ENCODE measurements at places on chromosomes 2 and 18. TPM values are rescaled to one million over a fixed set of nuclear protein-coding genes. Genes with fewer than 3 reads are reported as not detected.

DNA sequence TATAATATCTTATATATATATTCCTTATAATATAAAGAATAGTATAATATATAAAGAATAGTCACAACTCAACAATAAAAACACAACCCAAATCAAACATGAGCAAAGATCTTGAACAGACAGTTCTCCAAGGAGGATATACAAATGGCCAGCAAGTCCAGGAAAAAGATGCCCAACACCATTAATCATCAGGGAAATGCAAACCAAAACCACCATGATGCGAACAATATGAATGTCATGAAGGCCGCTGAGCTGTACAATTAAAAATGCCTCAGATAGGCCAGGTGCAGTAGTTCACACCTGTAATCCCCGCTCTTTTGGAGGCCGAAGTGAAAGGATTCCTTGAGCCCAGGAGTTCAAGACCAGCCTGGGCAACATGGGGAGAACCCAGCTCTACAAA is 58.9 kb downstream of the SLC35F5 start:
- no peak overlapping the region for H3K27ac ChIP-seq
- H3K4me1 ChIP-seq: no peaks in the 10 kb centered on the region
- H3K4me3 ChIP-seq: no peak overlapping the region
- no peak for DNase-seq
- H3K36me3 ChIP-seq: no peaks in the 10 kb centered on the region
- H3K27me3 ChIP-seq: no peaks in the 10 kb centered on the region

DNA sequence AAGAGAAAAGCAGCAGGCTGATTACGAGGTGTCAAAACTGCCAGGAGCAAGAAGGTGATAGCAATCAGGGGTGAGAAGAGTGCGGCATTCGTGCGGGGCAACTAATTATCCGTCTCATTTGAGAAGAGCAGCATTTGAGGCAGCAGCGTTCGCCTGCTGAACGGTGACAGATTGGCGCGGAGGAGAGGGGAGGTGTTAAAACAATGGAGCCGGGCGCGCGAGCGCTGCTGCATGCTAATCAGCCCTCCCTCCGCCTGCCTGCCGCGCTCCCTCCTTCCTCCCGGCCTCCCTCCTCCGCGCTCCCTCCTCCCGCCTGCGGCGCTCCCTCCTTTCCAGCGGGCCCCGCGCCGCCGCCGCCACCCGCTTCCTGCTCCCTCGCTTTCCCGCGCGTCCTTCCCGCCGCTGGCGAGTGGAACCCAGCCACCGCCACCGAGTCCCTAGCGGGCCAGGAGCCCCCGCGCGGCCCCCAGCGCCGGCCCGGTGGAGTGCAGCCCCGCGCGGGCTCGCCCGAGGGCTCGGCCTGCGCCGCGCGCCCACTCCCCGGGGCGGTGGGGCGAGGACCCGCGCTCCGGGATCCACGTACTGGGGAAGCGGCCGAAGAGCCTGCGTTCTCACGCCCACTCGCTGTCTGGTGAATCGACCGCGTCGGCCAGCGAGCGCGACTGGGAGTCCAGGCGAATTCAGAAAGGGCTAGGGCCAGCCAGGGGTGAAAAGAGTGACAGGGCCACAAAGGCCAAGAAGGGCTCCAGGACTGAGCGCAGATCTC is 69.5 kb upstream of the PSMD14 start:
- DNase-seq: no peak
- H3K27ac ChIP-seq: peak overlapping the region; percentile 35
- no peaks in the 10 kb centered on the region for H3K27me3 ChIP-seq
- no peaks in the 10 kb centered on the region for H3K36me3 ChIP-seq
- no peaks in the 10 kb centered on the region for H3K4me1 ChIP-seq
- peak overlapping the region; percentile 44 for H3K4me3 ChIP-seq

DNA sequence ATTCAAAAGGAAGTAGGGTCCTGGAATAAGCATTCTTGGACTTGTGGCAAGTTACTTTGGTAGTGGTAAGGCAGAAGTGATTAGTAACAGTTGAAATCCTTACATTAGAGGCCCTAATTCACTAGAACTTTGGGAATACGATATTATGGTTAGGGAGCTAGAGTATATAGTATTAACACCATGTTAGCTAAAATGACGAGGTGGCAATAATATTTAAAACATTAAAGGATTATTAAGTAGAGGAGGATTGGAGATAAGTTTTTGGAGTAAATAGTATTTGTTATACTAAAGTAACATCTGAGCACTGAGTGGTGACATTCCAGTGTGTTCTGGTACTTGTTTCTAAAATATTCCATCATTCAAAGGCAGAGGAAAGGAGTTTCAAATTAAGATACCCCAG is 91.0 kb downstream of the AGPS start:
- H3K4me1 ChIP-seq: no peaks in the 10 kb centered on the region
- no peaks in the 10 kb centered on the region for H3K27me3 ChIP-seq
- no peak for DNase-seq
- no peaks in the 10 kb centered on the region for H3K36me3 ChIP-seq
- H3K27ac ChIP-seq: no peak overlapping the region

SCYGR4 gene
- not detected for total RNA-seq

DNA sequence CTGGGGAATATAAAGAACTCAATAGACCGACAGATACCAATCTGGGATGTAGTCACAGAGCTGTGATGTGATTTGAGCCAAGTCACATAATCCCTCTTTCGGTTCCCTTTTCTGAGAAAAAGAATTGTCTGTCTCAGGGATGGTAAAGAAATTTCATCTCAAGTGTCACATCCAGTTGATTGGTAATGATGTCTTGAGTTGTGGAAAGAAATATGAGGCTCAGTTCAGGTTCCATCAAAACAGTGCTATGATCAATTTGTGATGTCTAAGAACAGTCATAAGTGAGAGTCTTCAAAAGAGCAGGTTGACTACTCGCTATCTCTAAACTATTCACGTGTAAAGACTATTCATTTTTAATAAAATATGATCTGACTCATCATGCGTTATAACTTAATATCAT is 223.3 kb downstream of the METTL4 start:
- H3K27ac ChIP-seq: no peak overlapping the region
- no peaks in the 10 kb centered on the region for H3K36me3 ChIP-seq
- no peak for DNase-seq
- H3K27me3 ChIP-seq: no peaks in the 10 kb centered on the region
- no peaks in the 10 kb centered on the region for H3K4me1 ChIP-seq

DNA sequence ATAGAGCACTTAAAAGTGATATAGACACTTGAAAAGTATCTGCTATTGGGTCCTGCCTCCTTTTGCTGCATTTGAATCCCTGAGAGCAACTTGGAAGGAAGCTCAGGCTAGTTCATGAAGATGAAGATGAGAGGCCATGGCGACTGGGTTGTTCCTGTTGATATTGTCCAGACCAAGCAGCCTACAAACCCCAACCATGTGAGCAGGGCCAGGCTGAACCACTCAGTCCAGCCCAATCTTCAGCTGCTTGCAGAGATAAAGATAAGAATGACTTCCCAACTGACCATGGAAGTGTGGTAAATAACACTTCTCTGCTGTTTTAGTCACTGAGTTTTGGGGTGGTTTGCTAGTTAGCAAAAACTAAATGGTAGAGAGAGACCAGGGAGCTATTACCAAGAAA is 417.6 kb downstream of the SOX11 start:
- H3K4me1 ChIP-seq: no peaks in the 10 kb centered on the region
- no peak overlapping the region for H3K27ac ChIP-seq
- DNase-seq: no peak
- H3K36me3 ChIP-seq: no peaks in the 10 kb centered on the region

CYP27A1 gene
- total RNA-seq: 25.6 TPM

SNED1 gene
- 35.2 TPM for total RNA-seq

DNA sequence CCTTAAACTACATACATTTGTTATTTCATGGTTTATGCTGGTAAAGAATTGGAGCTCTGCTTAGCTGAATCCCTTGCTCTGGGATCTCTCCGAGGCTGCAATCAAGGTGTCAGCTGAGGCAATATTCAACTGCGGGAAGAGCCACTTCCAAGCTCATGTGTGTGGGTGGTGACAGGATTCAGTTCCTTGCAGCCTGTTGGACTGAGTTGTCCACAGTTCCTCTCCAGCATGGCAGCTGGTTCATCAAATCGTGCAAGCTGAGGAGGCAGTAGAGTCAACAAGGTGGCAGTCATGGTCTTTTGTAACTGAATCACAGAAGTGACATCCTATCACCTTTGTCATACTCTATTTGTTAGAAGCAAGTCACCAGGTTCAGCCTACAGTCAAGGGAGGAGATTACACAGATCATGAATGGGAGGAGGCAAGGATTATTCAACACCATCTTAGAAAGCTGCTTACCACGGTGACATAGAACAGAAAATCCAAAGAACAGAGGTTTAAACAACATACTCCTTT is 56.9 kb downstream of the CTIF start:
- no peaks in the 10 kb centered on the region for H3K4me1 ChIP-seq
- H3K27me3 ChIP-seq: no peaks in the 10 kb centered on the region
- no peaks in the 10 kb centered on the region for H3K36me3 ChIP-seq
- H3K4me3 ChIP-seq: no peak overlapping the region

- H3K4me3 ChIP-seq: no peak overlapping the region
- no peaks in the 10 kb centered on the region for H3K27me3 ChIP-seq
- H3K27ac ChIP-seq: no peak overlapping the region
Observed at GRCh38 chr2:46364797-46365457, 67.7 kb downstream of the EPAS1 start.

DNA sequence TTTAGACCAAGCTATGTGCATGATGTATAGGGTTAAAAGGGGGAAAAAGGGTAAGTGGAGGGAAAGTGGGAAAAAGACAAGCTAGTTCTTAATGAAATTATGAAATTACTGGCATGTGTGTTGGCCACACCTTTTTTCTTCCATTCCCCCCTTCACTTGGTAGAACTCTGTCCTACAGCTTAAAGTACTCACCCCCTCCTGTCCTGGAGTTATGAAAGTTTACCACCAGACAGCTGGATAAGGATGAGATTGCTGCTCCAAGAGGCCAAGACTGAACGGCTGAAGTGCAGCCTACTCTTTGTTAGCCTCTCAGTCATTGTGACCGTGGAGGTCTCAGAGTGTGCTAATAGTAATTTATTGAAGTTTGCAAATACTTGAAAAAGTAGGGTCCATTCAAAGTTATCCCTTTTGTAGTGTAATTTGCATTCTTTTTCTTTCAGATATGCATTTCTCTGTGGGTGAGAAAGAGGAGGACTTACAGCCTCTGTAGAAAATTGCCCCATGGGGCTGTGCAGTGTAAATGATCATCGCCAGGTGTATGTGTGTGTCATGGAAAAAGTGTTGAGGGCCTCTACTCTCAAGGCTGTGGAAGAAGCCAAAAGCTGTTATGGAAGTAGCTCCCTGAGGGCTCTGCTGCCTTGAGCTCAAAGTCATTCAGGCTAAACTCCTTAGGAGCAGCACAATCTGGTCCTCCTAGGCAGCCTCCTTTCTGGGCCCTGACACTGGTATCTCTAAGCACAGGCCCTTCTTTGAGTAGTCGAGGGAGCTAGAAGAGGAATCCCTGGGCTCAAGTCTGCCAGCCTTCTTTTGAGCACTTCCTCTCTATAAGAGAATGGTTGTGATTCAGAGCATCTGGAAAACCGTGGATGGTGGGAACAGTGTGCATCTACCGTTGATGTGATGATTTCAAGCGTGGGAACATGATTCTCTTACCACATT is 46.2 kb downstream of the LHCGR start:
- DNase-seq: no peak
- H3K4me1 ChIP-seq: no peaks in the 10 kb centered on the region
- H3K27ac ChIP-seq: no peak overlapping the region
- H3K27me3 ChIP-seq: no peaks in the 10 kb centered on the region
- no peak overlapping the region for H3K4me3 ChIP-seq

DNA sequence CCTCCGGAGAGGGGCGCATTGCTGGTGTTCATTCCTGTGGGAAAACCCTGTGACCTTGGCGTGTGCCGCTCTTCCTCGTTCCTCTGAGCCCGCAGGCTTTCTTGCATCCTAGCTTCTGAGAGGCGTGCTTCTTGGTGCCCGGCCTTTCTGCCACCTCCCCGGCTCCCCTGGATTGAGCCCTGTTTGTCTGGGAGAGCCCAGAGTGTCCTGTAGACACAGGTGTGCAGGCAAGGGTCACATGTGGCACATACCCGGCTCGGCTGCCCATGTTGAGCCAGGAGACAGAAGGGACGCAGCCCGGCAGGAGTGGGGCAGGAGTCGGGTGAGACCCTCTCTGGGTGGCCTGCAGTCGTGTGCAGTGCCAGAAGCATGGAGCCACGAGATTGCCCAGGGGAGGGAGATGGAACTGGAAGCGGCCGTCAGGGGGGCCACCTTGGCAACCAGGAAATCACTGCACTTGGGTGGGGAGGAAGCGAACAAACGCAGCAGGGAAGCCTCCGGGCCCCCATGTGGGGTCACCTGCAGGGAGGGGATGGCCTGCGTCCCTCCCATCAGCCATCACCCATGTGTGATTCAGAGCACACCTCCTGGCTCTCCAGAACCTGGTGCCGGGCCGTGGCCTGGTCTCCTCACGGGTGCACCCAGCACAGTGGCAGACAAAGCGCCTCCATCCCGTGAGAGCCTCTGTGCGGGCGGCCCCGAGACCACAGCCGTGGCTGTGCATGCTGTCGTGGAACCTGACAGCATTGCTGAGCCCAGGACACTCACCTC is 92.9 kb downstream of the SH3BP4 start:
- no peaks in the 10 kb centered on the region for H3K4me1 ChIP-seq
- H3K36me3 ChIP-seq: peaks cover 9% of the 10 kb centered on the region
- DNase-seq: no peak
- H3K27ac ChIP-seq: peak overlapping the region; percentile 77
- H3K27me3 ChIP-seq: no peaks in the 10 kb centered on the region
- H3K4me3 ChIP-seq: no peak overlapping the region

- no peaks in the 10 kb centered on the region for H3K36me3 ChIP-seq
- H3K4me3 ChIP-seq: no peak overlapping the region
- DNase-seq: no peak
- no peaks in the 10 kb centered on the region for H3K27me3 ChIP-seq
- peak overlapping the region; percentile 99 for H3K27ac ChIP-seq
- no peaks in the 10 kb centered on the region for H3K4me1 ChIP-seq
Observed at GRCh38 chr18:76824754-76825153, 2.4 kb downstream of the ZNF236 start.

SATB2 gene
- total RNA-seq: 8.2 TPM
